ENCODE measurements at places on chromosomes 1 and 21.

GRCh38 chr21:45175326-45176095 is 101.1 kb downstream of the ADARB1 start:
- no peak for DNase-seq

- no peak for DNase-seq
These were observed 7.5 kb downstream of the MX2 start for GRCh38 chr21:41369105-41369919.

DNA sequence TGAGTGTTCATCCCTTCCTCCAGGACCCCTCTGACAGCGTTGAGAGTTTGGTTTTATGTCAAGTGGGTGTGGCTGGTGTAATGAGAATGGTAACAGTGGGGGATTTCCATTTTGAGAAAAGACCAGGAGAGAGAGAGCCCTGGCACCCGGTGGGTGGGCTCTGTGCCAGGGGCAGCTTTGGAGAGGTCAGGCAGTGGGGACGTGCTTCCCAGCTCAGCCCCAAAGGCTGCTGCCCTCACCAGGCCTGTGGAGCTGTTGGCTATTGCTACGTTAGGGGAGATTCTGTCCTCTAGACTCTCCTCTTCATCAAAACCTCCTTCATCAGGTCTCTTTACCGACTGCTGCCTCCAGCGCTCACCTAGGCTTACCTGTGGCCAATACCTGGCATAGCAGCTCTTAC is 176.3 kb downstream of the PTPRU start:
- DNase-seq: peak; percentile 36

GRCh38 chr1:247156787-247157232 is 15.0 kb downstream of the ZNF124 start:
- no peak for DNase-seq

- no peak for DNase-seq
These were observed 108.0 kb upstream of the DPYD start for GRCh38 chr1:98028800-98029199.

- no peak for DNase-seq
These were observed 1.2 kb downstream of the LORICRIN start for GRCh38 chr1:153260585-153261280.

- no peak for DNase-seq
These were observed 55.2 kb upstream of the C1orf174 start for GRCh38 chr1:3955196-3955772.

- DNase-seq: no peak
These were observed 26.7 kb downstream of the SLC26A9 start for GRCh38 chr1:205916541-205916940.

GRCh38 chr1:77095236-77095635 is 124.0 kb downstream of the PIGK start:
- DNase-seq: no peak

DNA sequence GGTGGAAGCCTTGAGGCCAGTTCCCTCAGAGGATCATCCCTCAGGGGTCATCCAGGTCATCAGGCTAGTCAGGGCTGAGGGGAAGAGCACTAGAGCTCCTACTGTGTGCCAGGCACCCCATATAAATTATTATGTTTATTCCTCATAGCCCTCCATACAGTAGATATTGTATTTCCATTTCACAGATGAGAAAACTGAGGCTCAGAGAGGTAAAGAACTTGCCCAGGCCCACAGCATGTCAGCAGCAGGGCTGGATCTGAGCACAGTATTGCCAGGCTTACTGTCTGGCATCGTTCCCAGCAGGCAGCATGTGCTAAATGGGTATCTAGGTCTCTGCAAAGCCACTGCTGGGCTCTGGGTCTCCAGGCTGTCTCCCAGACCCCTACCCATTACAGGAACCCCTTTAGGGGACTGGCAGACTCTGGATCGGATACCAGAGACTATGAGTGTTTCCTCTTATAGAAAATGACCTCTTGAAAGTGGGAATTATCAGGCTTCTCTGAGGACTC is 153.3 kb downstream of the PTPRU start:
- DNase-seq: peak; percentile 16

- no peak for DNase-seq
These were observed 65.6 kb upstream of the RRP15 start for GRCh38 chr1:218219460-218219859.

GRCh38 chr1:221723018-221723847 is 18.7 kb downstream of the DUSP10 start:
- no peak for DNase-seq

- no peak for DNase-seq
These were observed 2.7 kb downstream of the DOCK7 start for GRCh38 chr1:62685431-62685859.

- DNase-seq: no peak
These were observed 4.1 kb upstream of the FAM110D start for GRCh38 chr1:26154750-26155149.

- DNase-seq: peak; percentile 44
These were observed 532.8 kb downstream of the MATN1 start for GRCh38 chr1:30190511-30191153.

DNA sequence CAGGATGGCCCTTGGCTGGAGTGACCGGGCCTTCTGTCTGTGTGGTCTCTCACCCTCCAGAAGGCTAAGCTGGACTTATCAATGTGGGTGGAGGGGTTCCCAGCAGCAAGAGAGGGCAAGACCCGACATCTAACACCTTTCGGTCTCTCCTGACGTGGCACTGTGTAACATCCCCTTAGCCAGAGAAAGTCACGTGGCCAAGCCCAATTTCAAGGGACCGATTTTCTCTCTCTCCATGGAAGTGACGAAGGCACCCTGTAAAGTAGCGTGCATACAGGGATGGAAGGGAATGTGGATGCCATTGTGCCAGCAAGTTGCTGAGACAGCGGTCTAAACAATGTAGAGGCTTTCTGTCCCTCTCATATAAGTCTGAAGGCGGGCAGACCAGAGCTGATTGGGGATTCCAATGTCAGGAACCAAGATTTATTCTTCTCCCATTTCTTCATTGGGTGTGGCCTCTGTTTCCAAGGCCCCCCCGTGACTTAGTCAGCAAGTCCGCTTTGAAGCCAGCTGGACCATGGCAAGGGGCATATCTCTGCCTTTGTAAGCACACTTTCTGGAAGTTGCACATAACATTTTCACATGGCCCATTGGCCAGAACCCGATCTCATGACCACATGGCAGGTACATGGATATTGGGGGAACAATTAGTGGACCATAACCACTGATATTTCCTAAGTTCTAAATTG is 12.5 kb downstream of the MX1 start:
- no peak for DNase-seq

GRCh38 chr1:94884106-94884505 is 42.8 kb downstream of the CNN3 start:
- DNase-seq: peak; percentile 77

GRCh38 chr21:39712976-39713375 is 32.0 kb upstream of the IGSF5 start:
- DNase-seq: no peak

DNA sequence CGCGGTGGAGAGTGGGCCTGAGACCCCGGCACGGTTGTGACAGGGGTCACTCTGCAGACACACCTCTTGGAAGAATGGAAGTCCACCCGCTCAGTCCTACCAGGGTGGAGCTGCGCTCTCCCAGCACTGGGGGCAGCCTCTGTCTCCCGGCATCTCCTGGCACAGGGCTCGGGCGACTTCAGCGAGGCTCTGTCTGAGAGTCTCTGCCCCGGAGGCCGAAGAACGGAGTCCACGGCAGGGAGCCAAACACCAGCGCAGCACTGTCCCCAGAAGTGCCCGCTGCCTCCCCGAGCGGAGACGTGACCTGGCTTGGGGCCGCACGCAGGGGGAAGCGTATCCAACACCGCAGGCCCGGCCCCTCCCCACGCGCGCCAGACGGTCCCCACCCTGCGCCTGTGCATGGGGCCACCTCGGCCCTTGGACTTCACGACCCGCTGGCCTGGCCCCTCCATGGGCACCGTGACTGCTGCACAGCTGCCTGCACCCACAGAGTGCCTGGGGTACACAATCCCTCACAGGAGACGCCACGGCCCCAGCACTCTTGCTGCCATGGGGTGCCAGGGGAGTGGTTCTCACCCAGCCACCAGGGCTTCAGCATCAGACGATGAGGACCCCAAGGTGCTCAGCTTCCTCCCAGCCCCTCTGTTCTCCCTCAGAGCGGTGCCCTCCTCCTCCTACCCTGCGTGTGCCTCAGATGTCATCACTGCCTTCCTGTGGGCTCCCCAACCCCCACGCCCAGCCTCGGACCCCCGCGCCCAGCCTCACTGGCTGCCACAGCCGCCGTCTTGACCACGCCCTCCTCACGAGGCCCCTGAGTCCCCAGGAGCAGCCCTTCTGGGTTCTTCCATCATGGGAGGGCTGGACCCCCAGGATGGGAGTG is 14.9 kb upstream of the RNF223 start:
- peak; percentile 68 for DNase-seq

DNA sequence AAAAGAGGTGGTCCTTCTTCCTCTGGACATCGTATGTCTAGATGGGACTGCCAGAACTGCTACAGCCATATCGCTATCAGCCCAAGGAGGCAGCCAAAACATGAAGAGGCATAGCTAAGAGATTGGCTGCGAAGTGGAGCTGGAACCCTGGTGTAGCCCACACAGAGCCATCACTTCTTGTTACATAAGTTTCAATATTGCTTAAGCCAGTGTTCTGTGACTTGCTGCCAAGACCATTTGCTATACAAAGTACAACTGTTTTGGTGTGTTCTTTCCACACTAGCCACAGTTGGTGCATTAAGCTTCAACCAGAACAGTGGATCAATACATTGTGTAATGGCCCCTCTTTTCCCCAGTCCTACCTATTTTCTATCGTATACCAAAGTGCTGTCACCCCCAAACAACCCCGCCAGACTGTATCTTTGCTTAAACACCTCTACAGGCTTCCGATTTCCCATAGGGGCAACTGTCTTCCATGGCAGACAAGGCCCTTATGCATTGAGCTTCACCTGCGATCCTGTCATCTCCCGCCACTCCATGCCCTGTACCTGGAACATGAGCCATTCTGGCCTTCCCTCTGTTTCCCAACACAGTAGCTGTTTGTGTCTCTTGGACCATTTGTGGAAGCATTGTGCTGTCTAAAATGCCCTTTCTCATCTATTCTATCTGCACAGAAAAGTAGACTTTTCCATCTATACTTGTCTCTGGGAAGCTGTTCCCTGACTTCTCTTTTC is 241.8 kb downstream of the TTLL7 start:
- DNase-seq: no peak

DNA sequence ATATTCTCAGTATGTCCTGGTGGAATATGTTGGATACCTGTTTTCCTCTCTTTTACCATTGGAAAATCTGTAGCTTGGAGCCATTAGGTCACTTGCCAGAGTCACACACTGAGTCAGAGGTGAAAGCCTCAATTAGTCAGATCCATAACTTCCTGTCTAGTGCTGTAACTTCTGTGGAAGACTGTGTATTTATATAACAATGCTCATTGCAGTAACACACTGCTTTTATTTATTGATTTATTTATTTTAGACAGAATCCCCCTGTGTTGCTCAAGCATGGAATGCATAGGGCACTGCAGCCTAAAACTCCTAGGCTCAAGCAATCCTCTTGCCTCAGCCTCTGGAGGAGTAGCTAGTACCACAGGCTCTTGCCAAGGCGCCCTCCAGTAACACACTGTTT is 1.3 kb upstream of the DOCK7 start:
- no peak for DNase-seq

- DNase-seq: no peak
These were observed 44.6 kb downstream of the PDPN start for GRCh38 chr1:13628218-13628617.

DNA sequence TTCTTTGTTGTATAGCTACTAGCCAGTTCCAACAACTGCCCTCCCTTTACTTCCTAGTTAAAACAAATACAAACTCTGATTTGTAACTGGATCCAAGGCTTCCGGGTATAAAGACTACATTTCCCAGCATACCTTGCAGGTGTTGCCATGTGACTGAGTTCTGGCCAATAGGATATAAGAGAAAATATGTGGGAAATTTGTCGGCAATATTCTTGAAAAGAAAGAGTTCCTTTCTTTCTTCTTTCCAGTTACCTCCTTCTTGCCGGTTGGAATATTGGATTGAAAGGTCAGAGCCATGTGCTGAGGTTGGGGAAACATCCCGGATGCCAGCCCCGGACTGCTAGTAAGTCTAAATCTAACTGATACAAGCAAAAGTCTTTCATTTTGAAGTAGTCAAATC is 23.0 kb upstream of the ZBTB40 start:
- no peak for DNase-seq

DNA sequence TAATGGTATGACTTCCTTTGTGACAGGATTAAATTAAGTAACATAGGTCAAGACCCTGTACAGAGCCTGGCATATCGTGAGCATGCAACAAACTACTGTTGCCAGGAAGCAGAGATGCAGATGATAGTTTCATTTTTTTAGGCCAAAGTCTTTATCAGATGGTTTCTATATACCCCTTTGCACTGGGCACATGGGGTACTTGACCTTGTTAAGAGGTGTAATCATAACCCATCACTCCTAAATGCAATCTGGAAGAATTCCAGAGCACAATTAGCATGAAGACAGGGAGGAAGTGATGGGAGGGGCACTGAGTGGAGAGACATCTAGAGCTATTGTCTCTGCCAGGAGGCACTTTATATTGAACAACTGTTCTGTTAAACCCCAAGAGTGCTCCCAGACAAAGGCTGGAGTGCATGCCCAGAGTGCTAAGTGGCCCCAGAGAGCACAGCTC is 22.1 kb downstream of the ZBTB17 start:
- DNase-seq: no peak

GRCh38 chr1:181643631-181644030 is 160.3 kb downstream of the CACNA1E start:
- DNase-seq: no peak

GRCh38 chr1:10515301-10515975 is 40.7 kb downstream of the PEX14 start:
- no peak for DNase-seq

DNA sequence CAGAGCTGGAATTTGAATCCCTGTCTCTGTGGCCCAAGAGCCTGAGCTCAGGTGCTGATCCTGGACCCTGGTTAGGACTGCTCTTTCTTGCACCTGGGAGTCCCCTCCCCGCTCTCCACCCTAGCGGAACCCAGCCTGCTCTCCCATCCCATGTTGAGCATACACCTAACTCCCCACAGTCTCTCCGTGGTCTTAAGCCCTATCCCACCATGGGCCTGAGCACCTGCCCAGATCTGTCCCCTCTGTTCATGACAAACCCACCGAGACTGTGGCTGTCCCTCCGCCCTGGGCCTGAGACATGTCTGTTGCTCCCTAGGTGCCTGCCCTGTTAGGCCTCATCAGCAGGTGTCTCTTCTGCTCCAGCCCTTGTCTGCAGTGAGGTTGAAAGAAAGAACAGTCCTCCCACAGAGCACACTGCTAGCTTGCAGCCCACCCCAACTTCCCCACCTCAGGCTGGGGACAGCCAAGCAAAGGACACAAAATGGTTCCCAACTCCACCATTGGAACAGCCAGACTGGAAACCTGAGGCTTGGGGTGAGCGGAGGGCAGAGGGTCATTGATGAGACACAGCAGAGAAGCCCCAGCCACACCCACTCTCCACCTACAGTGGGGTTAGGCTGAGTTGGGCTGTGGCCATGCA is 118.5 kb downstream of the MATN1 start:
- DNase-seq: no peak

All from type B pancreatic cell (in vitro differentiated cells).